ENCODE measurements at places on chromosomes 3 and 15. TPM values are rescaled to one million over a fixed set of nuclear protein-coding genes. Genes with fewer than 3 reads are reported as not detected.

The FGF7 gene
- not detected for total RNA-seq

The IRAK2 gene
- total RNA-seq, result 0.83 TPM

The IL17RB gene
- total RNA-seq, result 8.9 TPM

The RETNLB gene
- not detected for total RNA-seq

The PP2D1 gene
- not detected for total RNA-seq

The GOLGA8J gene
- total RNA-seq, result not detected
